CD8-positive, alpha-beta T cell (primary cell): ENCODE measurements at places on chromosomes 11 and 22. TPM values are rescaled to one million over a fixed set of nuclear protein-coding genes. Genes with fewer than 3 reads are reported as not detected.

The FREY1 gene
- total RNA-seq: 5.1 TPM

The POTEH gene
- total RNA-seq: not detected

The PRPF19 gene
- total RNA-seq: 99.4 TPM

The TSGA10IP gene
- total RNA-seq: not detected

The CALCA gene
- not detected for total RNA-seq

The SLC22A9 gene
- total RNA-seq: not detected

The APOBEC3B gene
- 0.41 TPM for total RNA-seq

The ATM gene
- 272 TPM for total RNA-seq

The NPAS4 gene
- total RNA-seq: not detected

The TBX1 gene
- total RNA-seq: not detected

The NUDT8 gene
- total RNA-seq: 2.0 TPM

The CRYBB2 gene
- not detected for total RNA-seq

The SCGB1C1 gene
- total RNA-seq: not detected

The CD151 gene
- total RNA-seq: 8.7 TPM

The NADSYN1 gene
- total RNA-seq: 120 TPM

The OSBPL5 gene
- total RNA-seq: 9.4 TPM

The KDM4E gene
- not detected for total RNA-seq

The TMEM86A gene
- total RNA-seq: 5.2 TPM

The IL10RA gene
- 295 TPM for total RNA-seq

The DMC1 gene
- not detected for total RNA-seq

The LRRC10B gene
- not detected for total RNA-seq

The BCO2 gene
- total RNA-seq: 0.42 TPM

The ACRV1 gene
- not detected for total RNA-seq

The MGAT3 gene
- total RNA-seq: not detected

The CASP4 gene
- total RNA-seq: 75.5 TPM

The PTDSS2 gene
- 18.9 TPM for total RNA-seq

The DTX4 gene
- total RNA-seq: 0.68 TPM

The POU2AF1 gene
- 1.0 TPM for total RNA-seq

The NPTXR gene
- total RNA-seq: 3.7 TPM

The MAPK1 gene
- total RNA-seq: 34.0 TPM
